Cardiac muscle cell (in vitro differentiated cells and primary cell): ENCODE measurements at places on chromosomes 7 and 10.

GRCh38 chr10:127145173-127145572, 51.2 kb downstream of the INSYN2A start:
- DNase-seq, result peak; percentile 13

DNA sequence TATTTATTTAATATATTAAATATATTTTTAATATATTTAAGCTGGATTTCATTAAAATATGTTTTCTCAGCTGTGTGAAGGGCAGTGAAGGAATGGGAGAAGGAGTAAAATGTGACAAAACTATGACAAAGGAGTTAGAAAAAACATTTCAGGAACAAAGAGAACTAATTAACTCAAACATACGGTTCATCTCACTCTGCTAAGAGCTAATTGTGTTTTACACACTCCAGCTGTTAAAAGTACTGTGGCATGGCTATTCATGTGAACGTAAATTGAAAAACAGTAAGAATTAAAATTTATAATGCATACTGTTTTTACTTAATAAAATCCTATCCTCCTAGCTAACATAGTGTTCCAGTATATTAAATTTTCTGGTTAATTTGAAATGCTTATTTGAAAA, 262.5 kb upstream of the GNAI1 start:
- no peak for DNase-seq

DNA sequence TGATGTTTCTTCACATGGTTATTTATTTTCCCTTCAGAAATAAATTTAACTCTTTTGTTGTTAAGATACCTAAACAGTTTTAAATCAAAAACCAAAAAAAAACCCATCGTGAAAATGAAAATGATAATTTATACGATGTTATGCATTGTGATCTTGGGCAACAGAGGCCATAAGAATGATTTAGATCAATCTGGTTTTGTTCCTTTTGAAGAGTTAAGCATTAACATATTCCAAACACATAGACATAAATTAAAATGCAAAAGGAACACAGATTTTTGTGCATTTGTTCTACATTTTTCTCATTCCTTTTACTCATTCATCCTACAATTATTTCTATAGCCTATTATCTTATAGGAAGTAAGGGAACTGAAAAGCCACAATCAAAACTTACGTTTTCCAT, 226.1 kb upstream of the SEMA3D start:
- no peak for DNase-seq

GRCh38 chr7:129150199-129150996, 5.9 kb downstream of the TSPAN33 start:
- DNase-seq, result peak; percentile 12

GRCh38 chr7:8823486-8823885, 390.1 kb downstream of the NXPH1 start:
- DNase-seq, result no peak
